ENCODE measurements at places on chromosomes 6 and 20.
A peak's percentile ranks its signal among the peaks of the same experiment; 100 is the strongest.

DNA sequence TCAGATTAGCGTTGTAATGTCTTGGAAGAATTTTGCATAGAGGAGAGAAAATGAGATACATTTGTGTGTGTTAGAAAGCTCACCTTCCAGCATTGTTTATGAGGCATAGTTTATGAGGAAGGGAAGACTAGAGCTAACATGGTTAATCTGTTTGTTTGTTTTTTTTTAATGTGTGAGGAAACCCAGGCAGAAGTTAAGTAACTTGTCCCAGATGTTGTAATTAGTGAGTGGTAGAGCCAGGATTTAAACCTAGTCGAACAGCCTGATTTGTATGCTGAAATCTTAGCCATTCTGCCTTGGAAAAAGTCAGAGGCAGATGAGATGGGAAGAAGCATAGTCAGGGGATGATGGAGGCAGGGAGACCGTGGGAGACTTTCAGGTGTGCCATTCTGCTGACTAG is 29.1 kb downstream of the NDUFAF5 start:
- DNase-seq: no peak

GRCh38 chr6:15368186-15368585 is 122.3 kb downstream of the JARID2 start:
- no peak for DNase-seq

DNA sequence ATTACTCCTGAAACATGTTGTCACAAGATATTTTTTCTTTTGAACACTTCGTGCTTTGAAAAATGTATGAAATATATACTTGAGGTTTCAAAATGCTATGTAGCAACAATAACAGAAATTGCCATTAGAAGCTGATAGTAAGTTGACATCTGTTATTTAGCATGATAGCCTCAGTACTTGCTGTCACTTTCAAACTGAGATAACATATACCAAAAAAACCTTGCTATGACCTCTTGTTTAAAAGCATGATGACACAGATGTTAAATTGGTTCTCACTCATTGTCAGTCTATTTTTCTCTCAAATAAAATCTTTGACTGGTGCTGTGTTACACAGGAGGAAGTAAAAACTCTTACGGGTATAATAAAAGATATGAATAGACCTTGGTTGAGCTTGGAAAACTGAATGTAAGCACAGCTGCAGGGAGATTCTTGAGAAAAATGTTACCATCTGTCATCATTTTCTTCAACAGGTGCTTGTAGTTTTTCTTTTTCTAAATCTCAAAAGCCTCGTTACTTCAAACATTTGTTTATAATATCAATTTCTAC is 18.6 kb downstream of the MOXD1 start:
- no peak for DNase-seq

DNA sequence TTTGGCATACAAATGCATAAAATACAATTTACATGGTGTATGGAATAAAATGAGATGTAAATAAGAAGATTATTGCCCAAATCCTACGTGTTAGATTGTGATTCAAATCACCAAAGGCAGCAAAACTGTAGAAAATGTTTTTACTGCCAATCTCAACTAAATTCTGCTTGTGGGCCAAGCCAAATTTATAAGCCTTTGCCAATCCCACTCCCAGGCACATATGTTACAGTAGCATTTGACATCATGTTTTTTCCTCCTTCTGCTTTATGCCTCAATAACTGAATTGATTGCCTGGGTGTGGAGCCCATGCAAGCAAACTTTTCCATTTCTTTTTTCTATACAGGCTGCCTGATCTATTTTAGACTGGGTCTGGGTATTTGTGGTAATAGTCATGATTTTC is 36.3 kb upstream of the LRRC1 start:
- DNase-seq: no peak

DNA sequence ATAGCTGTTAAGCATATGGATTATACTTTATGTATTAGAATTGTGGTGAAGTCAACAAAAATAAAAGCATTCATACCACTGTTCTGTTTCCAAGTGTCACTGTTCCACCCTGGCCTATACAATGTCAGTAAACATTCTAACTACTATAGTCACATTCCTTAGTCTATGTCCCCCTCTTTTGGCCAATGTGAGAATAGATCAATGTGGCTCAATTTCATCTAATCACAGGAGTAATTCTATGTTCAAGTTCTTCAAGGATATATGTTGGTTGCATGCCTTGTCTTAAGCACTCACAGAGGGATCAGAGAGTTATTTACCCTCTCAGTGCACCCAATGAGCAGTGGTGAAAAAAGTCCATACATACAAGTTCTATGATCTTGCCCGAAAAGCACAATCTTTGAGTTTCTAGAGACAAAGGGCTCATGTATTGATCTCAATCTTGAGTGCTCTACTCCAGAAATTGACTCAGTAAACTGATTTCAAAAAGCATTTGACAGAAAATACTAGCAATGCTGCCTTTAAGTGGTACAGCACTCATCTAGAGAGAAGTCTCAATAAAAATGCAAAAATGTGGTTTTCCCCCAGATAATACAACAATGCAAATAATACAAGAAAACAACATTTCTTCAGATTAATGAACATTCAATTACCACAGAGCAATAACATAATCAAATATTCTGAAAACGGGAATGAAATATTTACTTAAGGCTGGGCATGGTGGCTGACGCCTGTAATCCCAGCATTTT is 16.5 kb downstream of the SMLR1 start:
- DNase-seq: peak; percentile 5

DNA sequence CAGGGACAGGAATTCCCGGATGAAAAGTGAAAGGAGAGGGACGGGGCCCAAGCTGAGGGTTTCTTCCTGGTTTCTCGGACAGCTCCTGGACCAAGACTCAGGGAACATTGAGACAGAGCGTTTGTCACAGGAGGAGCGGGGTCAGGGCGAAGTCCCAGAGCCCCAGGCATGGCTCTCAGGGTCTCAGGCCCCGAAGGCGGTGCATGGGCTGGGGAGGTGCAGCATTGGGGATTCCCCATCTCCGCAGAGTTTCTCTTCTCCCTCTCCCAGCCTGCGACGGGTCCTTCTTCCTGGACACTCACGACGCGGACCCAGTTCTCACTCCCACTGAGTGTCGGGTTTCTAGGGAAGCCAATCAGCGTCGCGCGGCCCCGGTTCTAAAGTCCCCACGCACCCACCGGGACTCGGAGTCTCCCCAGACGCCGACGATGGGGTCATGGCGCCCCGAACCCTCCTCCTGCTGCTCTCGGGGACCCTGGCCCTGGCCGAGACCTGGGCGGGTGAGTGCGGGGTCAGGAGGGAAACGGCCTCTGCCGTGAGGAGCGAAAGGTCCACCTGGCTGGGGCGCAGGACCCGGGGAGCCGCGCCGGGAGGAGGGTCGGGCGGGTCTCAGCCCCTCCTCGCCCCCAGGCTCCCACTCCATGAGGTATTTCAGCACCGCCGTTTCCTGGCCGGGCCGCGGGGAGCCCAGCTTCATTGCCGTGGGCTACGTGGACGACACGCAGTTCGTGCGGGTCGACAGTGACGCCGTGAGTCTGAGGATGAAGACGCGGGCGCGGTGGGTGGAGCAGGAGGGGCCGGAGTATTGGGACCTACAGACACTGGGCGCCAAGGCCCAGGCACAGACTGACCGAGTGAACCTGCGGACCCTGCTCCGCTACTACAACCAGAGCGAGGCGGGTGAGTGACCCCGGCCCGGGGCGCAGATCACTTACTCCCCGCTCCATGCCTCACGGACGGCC is 54.6 kb upstream of the POLR1H start:
- peak; percentile 6 for DNase-seq

DNA sequence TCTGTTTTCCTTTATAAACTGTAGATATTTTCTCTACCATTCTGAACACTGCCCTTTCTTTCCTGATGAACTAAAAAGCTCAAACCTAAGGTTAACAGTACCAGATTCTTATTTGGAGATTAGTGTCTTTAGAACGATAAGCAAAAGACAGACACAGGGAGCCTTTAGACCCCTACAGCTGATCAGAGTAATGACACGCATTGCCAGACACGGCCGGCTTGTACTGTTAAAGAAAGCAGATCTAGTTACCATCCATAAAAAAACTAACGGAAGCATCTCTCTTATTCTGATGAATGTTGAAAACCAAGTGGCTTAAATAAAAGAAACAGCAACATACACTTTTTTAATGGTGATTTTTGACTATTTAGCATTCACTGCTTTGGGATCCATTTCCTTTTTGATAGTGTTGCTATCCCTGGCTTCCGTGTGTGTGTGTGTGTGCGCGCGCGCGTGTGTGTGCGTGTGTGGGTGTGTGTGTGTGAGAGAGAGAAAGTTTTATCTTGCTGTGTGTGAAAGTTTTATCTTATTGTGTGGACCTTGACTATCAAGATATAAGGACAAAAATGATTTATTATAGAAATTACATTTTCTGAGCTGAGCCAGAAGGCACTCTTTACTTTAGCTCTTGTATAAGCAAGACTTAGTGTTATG is 95.6 kb upstream of the SLC35B3 start:
- DNase-seq: no peak

DNA sequence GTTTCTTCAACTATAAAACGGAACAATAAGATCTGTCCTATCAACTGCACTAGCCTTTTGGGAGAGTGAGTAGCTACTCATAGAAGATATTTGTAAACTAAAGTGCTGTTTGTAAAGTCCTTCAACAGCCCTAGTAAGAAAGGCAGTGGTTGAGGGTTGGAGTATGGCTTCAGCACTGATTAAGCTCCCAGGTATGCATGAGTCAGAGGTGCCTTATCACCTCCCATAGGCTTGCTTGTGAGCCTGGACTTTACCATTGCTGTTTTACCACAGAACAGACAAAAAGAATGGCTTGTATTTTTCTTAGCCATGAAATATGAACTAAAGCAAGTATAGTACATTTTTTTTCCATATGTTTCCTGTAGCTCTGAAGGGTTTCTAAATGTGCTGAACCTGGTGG is 44.1 kb downstream of the SAMD3 start:
- DNase-seq: no peak

GRCh38 chr6:43495409-43495941 is 14.7 kb downstream of the LRRC73 start:
- DNase-seq: no peak

- no peak for DNase-seq
Measured at GRCh38 chr6:157595768-157596167, 214.8 kb downstream of the ZDHHC14 start.
